ENCODE measurements at places on chromosomes 13 and 19. TPM values are rescaled to one million over a fixed set of nuclear protein-coding genes. Genes with fewer than 3 reads are reported as not detected.

DNA sequence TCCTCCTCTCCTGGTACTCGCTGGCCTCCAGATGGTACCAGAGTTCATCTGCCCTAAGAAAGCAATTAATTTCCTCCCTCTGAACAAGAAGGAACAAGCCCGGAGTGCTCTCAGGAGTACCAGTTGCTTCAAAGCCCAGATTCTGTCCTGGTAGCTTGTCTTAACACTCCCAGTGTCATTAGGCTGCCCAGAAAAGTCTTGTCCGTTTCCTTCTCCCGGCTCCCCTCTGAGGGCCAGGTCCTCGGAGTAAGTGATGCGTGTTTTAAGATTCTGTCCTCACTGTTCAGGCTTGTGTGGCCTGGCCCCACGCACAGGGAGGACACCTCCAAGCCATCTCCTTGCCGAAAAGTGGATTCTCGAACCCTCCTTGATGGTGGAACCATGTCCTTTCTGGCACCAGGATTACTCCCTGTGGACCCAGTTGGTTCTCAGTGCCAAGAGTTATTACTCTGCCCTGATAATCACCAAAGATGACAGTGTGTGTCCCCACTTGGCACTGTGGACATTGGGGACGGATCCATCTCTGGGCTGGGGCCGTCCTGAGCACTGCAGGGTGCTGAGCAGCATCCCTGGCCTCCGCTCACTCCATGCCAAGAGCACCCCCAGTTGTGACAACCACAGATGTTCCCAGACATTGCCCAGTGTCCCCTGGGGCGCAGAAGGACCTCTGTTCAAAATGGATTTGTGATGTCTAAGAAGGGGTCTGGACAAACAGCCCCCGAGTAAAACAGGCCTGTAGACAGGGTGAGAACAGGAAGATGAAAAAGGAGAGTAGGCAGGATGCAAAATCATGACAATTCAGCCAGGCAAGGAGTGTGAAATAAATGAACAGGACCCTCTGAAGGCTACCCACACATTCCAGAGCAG, 52.4 kb downstream of the RFX2 start:
- no peak for DNase-seq

RFX1 gene
- 2.5 TPM for total RNA-seq

DNA sequence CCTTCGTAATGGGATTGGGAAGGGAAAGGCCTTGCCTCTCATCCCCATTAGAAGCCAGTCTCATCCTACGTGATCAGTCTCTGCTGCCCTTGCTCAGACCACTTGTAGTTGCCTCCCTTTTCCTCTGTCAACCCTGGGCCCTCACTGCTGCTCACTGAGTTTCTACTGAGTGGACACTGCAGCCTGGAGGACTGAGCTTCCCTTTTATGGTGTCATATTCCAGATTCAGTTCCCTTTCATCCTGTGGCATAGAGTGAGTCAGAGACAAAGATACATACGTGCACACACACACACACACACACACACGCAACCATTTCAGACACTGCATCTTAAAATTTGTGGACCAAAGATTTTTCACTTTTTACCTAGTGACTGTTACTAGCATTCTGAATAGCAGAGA, 56.6 kb downstream of the COG3 start:
- DNase-seq = peak; percentile 50

DNA sequence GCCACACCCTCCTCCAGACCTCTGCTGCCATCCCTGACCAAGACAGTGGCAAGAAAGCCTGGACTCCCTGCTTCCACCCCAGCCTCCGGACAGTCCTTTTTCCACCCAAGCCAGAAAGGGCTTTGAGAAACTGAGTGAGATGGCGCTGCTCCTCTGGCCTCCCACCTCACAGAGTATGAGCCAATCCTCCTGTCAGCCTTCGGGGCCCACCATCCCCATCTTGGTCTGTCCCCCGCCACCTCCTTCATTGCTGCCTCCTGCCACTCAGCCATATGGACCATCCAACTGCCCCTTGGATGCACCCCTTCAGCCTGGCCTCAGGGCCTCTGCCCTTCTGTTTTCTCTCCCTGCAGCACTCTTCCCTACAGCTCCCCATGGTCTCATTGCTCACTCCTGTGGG, 125.7 kb downstream of the CRYL1 start:
- no peak for DNase-seq

ZNF560 gene
- total RNA-seq = 0.25 TPM

Data from GM23248 (cell line).